ENCODE measurements at places on chromosomes 2 and 18.

DNA sequence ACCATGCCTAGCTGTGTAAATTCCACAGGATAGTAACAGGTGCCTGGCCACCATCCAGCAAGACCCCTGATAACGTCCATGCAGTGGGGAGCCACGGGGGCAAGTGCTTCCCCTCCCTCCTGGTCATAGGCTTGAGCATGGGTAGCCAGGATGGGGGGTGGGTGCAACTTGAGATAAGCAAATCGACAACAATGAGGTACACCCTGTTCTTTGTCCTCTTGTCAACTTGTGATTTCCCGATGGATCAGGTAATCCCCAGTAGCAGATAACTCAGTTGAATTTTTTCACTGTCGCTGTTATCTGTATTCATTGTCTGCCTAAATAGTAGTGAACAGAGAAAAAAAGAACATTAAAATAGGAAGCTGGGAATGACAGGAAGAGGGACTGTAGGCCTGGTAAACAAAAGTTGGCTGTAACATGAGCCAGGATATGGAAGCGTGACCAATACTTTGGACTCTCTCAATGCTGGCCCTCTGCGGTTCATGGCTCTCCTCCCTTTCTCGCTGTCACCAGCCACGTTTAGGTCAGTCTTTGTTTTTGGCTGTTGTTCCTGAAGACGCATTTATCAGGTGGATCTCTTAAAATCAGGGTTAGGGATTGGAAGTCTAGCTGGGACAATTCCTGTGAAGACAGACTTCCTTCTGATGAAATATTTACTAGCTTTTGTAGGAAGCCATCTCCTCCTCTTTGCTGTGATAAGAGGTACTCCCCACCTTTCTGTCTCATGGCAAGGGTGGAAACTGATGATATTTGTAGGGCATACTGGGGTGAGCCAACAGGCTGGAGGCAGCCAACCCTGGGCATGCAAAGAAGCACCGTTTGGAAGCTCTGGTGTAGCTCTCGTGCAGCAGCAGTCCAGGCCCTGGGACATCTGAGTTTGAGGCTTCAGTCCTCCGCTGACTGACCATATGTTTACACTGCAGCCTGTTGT, 42.4 kb downstream of the TCF7L1 start:
- no peak for DNase-seq

DNA sequence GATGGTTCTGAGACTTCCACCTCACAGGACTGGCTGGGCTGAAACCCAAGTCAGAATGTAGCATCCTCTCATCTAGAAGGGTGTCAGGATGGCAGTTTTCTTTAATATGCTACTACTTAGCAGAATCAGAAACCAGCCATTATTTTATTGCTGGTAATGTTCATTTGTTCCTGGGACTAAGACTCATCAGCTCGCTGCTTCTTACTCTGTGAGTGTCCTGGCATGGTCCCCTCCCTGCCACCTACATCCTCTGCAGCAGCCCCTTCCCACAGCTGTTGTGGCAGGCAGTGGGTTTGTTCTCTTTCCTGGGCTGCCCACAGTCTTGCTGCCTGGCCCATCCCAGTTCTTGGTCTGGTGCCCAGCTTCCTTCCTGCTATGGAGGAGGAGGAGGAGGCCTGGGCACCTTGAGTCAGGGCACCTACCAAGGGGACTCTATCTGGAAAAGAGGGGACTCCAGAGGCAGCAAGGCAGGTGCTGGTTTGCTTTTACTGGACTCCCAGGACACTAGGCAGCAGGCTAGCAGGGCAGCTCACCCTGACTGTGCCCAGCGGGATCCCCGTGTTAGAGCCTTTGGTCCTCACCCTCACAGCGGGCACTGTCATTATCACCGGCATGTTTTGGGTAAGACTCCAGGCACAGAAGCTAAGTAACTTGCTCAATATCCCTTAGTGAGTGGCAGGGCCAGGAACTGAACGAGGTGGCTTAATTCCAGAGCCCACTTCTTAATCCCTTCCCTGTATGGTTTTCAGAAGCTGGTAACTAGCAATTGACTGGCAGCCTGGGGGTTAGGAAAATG, 62.1 kb downstream of the LRRFIP1 start:
- no peak for DNase-seq

DNA sequence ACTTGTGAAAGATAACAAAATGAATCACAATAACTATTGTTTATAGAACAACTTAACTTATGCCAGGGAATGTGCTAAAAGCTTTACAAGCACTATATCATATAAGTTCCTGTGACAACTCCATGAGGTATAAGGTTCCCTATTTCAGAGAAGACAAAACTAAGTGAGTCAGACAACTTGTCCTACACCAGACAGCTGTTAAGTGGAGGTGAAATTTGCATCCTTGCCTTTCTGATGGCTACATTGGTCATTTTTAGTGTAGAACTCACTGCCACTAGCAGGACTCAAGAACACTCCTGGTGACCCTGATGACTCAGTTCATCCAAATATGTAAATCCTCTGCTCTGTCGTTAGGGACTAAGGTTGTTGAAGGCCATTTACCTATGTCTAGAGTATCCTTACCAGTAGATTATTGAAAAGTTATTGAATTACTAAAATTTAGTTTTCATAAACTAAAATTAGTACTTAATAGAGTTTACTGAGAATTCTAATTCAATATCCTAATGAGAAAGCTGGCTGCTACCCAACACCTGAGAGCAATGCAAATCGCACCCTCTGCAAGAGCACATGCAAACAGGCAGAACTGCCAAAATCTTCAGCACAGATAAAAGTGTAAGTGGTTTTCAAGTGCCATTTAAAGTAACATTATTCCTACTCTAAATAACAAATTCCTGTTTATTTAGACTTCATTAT, 636.2 kb downstream of the NRXN1 start:
- DNase-seq: no peak

GRCh38 chr2:78315368-78315767, 710.1 kb upstream of the REG3G start:
- no peak for DNase-seq

DNA sequence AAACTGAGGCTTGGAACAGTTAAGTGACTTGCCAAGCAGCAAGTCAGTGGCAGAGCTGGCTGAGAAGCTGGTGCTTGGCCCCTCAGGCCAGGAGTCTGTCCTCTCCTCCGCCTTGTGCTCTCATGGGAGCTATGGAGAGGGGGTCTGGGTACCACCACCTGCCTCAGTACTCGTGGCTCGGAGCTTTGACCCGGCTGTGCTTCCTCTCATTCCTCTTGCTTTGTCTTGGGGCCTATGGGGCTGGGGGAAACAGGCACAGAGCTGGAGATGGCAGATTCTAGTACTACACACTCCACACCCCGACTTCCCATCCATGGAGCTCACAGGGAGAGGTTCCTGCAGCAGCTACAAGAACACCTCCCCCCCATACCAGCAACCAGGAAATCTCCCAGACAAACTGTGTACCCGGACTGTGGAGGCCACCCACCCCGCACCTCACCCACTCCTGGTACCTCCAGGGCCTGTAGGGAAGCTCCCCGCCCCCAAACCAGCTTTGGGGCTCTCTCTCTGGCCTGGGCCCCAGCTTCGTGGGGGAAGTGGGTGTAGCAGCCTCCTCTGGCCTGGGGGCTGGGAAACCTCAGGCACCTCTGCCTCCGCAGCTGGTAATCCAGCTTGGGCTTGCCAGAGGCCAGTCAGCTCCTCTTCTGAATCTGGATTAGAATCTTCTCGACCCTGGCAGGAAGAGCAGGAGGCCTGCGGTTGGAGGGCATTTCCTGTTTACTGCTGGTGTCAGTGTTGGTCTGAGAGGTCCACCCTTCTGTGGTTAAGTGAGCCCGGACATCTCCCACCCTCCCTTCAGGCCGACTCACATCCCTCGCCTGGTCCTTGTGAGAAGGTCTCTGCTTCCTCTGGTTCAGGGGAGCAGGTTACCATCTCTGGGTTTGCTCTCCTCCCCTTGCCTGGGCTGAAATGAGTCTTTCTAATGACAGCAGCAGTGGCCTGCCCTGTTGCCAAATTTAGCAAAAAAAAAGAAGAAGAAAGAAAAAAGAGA, 22.3 kb upstream of the RHOB start:
- DNase-seq: peak; percentile 42

DNA sequence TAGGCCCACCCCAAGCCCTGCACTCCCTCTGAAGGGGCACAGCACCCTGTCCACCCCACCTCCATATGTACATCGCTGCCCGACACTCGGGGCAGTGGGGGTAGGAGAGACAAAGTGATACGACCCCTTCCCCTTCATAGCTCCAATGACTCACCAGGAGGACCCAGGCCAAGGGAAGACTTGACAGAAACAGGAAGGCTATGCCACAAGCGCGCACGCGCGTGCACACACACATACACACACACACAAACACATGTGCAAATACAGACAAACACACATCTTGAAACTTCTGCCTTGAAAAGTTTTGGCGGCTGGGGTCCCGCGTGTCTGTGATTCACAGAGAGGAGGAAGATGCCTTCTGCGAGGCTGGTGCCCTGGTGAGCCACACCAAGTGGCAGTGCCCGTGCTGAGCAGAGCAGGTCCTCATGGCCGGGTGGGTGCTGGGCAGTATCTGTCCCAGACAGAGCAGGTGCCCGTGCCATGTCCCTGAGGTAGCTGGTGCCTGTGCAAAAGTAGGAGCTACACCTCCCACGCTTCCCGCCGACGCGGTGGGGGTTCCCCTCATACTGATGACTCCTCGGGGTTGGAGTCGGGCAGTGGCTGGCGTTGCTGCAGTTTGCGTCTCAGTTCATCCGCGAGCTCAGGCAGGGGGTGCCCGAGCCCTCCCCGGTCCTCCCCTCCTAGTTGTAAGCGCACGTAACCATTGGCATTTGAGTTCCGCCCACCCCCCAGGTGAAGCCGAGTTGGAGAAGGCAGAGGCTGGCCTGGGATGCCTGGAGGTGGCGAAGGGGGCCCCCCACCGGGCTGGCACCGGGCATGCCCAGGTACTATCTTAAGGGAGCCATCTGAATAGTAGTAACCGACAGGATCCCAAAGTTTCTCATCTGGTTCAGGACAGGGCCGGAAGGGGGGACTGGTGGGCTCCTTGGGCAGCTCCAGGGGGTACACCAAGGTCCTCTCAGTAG, 2.5 kb upstream of the ANKRD39 start:
- no peak for DNase-seq

- DNase-seq: no peak
Observed at GRCh38 chr2:1641523-1641922, 102.8 kb downstream of the PXDN start.

DNA sequence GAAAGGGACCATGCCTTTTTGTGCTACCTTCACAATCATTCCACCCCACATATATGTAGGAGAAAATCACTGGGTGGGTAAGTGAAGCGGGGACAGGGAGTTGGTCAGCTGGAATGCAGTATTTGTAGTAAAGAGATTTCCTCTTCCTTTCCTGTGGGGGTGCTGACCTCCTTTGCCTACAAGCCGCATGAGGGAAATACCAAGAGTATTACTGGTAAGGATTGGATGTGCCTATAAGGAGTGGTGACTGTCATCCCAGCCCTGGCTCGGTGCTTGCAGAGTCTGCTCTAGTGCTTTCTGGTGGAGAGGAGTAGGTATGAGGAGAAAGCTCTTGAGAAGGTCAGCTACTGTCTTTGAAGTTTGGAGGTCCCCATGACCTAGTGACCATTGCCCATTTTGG, 324.6 kb downstream of the HRH4 start:
- DNase-seq: no peak

DNA sequence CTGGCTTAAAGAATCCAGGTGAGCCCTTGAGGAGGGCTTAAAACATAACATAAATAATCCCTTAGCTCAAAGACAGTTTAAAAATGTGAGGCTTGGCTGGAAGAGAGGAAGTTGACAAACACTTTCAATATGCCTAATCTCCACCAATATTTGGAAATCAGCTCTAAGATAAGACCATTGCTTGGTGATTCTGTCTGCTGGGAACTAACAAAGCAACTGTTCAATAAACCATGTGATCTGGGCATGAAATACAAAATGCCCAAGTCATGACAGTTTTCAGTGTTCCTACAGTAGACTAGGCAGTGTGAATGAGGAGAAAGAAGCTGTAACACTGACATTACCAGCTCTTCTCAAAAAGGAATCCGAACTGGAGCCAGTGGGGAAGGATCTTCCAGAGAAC, 10.7 kb downstream of the MFF start:
- no peak for DNase-seq

- DNase-seq: no peak
Observed at GRCh38 chr18:54762386-54762785, 65.9 kb upstream of the RAB27B start.

- DNase-seq: no peak
Observed at GRCh38 chr18:43777636-43778304, 500.5 kb upstream of the SYT4 start.

GRCh38 chr18:56393870-56394269, 244.5 kb downstream of the TXNL1 start:
- no peak for DNase-seq

GRCh38 chr2:128714285-128714684, 395.6 kb upstream of the HS6ST1 start:
- no peak for DNase-seq

- no peak for DNase-seq
Observed at GRCh38 chr2:86352727-86353221, 15.3 kb upstream of the REEP1 start.

- no peak for DNase-seq
Observed at GRCh38 chr2:59206361-59206760, 965.2 kb upstream of the FANCL start.

DNA sequence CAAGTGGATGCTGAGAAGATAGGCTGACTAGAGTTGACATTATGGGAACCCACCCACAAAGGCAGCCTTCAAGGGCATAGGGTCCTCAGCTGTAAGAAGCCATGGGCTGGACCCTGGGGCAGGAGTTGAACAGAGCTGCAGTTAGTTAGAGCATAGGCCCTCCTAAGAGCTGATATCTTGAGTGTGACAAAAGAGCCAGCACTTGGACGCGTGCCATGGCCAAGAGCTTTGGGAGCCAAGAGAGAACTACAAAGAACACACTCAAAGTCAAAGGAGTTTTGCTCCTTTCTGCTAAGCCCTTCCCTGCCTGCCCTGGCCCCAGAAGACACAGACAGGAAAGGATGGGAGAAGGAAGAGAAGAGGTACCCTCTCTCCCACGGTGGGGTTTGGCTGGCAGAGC, 29.9 kb upstream of the AGAP1 start:
- DNase-seq: no peak

- peak; percentile 19 for DNase-seq
Observed at GRCh38 chr2:162490052-162490717, 146.3 kb downstream of the GCA start.

DNA sequence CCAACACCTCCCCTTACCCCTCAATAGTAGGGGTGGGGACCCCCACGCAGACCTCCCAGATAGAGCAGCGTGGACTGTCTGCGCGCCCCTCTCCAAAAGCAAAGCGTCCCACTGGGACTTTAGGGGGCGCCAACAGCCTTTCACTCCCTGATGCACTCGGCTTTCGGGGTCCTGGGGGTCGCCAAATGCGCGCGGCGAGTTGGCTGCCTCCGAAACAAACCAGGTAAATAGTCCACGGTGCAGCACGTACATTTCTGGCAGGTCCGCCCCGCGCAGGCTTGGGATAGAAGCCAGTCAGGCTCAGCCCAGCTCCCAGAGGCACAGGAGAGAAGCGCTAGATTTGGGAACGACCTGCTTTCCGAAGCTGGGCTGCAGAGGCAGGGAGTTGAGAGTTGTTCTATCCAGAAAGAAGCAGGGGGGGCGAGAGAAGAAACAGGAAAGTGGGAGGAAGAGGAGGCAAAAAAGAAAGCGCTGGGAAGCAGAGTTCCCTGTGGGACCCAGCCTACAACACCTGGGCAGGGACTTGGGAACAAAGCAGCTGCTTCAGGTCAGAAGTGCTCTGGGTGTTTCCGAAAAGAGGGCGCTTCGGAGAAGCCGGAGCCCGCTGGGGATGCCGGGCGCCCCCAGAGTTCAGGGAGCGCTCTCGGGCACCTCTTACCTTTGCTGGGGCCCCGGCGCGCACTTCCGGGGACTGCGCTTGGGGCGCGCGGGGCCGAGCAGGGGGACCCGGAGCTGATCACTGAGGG, 544 bp downstream of the EVA1A start:
- peak; percentile 28 for DNase-seq

Measured in H54 (cell line).